ENCODE measurements at places on chromosomes 12 and 14.

GRCh38 chr12:104154806-104155205, 16.8 kb upstream of the NFYB start:
- DNase-seq: no peak

DNA sequence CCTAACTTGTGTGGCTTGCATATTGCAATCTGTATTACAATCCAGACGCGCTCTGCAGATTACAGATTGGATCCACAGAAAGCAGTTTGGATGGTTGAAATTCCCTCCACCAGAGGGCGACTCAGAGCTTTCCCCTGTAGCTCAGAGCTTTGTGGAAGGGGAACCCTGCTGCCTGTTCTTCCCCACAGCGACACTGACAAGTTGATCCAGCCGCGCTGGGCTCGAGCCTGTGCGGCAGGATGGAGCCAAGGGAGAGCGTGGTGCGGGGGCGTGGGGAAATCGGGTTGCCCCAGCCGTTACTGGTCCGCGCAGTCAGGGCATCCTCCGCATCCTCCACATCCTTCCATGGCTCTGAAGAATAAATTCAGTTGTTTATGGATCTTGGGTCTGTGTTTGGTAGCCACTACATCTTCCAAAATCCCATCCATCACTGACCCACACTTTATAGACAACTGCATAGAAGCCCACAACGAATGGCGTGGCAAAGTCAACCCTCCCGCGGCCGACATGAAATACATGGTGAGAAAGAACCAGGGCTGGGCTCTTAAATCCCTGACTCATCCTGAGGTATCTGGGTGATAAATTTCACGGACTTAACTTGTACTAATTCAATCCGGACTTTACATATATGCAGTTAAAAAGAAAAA, at the start of gene GLIPR1L1:
Gene GLIPR1L1, plus strand, starts transcription at position 287 of the 647 bp plus-strand sequence. Its CDS starts 59 bp downstream, at position 346.
- peak; percentile 34 for DNase-seq

GRCh38 chr12:2242216-2242615, 189.4 kb downstream of the CACNA1C start:
- DNase-seq: no peak

- DNase-seq: no peak
Measured at GRCh38 chr12:48750769-48751356, 34.4 kb upstream of the CCNT1 start.

DNA sequence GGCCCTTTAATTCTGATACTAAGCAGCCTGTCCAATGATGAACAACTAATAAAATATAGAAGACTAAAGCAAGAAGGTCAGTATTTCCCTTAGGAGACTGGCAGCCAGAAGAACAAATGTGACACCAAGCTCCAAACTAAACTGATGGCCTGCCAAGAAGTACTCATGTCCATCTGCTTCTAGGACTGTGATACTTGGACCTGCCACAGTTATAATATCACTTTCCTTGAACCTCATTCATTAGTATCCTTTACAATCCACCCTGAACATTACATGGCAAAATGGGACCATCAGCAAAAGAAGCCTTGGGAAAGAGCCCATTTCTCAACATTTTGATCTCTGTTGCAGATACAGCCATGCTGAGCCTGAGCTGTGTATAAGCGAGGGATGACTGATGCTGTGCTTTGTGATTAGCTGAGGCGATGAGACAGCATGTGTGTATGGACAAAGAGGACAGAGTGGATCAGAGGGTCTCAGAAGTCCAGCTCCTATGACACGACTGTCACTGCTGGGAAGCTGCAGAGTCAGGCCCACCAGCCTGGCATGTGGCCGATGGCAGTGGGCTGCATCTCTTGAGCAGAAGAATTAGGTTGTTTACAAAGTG, 73.9 kb downstream of the TGFB3 start:
- DNase-seq: no peak

DNA sequence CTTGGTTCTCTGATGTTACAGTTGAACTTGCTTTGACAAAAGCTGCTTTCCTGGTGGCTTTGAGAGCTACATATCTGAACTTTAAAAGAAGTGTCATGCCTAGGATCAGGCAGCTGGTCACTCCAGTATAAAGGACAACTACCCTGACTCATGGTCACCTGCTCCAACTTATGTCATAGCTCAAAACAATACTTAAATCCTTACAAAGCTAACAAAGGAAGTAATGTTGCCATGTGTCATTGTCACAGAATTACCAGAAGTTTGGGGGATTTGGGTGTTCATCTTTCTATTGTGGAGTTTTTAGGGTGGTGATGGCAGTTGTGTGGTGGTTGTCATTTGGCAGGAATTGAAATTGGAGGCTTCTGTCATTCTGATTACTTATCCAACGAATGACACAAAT, 1.8 kb upstream of the TCP11L2 start:
- DNase-seq: no peak

DNA sequence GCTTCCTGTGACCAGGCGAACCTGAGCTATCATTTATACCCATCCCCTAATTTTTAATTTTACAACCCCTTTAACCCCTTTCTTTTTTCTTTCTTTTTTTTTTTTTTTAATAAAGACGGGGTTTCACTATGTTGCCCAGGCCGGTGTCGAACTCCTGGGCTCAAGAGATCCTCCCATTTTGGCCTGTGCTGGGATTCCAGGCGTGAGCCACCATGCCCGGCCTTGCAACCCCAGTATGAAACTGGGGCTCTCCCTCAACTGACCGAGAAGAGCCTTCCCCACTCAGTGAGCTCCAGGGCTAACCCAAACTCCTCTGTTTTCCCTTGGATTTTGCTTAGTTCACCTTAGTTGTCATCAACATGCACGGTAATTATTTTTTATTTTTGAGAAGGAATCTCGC, 992 bp downstream of the CPSF2 start:
- no peak for DNase-seq
